ENCODE measurements at places on chromosomes 16 and 17.

DNA sequence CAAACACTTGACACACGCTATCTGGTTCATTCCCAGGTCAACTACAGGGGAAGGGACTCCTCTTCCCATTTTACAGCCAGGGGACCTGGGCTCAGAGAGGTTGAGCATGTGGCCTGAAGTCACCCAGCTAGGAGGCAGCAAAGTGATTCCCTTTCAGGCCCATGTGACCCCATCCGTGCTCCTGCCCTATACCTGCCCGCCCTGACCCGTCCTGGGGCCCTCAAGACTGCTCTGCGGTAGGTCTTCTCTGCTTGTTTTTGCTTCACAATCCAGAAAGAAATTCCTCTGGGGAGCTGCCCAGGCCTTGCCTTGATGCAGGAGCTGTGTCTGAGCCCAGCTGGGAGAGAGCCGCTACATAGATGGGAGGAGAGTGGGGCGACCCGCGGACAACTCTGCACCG, 161.4 kb downstream of the SDK2 start:
- DNase-seq = no peak

- DNase-seq = no peak
These were observed 37.7 kb downstream of the DUSP14 start for GRCh38 chr17:37527249-37527851.

DNA sequence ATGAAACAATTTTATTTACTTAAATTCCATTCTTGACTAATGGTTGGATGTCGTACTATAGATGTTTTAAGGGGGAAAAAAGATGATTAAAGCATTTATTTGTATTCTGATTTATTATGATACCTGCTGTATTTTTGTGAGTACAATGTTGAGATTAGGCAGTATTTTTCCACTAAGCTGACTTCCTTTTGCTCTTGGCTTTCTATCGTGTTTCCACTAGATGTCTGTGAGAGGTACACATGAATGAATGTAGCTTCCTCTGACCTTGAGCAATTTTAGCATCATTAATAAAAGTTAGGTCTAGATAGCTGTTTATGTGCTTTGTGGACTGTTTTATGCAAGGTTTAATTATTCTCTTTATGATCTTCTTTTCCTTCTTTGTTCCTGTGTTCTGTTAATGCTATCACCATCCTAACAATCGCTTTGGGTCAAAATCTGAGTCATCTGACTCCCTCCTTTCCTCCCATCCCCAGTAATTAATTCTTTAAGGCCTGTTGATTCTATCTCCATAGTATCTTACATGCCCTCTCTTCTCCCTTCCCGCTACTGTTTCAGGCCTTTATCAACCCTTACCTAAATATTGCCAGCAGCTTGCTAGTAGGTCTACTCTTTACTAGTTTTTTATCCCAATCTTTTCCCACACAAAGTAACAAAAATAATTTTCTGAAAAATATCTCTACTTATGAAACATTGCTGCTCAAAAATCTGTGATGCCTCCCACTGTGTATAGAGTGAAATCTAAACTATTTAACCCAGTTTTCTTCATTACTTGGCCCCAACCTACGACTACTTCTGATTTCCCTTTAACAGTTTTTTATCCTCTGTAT, 76.0 kb downstream of the VMP1 start:
- no peak for DNase-seq

- DNase-seq = no peak
These were observed 17.4 kb downstream of the OGFOD1 start for GRCh38 chr16:56468800-56469199.

- no peak for DNase-seq
These were observed 220.8 kb downstream of the RPTOR start for GRCh38 chr17:80765241-80765961.

- DNase-seq = no peak
These were observed 276.2 kb upstream of the CCL2 start for GRCh38 chr17:33978889-33979288.

- peak; percentile 19 for DNase-seq
These were observed 8.1 kb downstream of the MRPL58 start for GRCh38 chr17:75020331-75021110.

GRCh38 chr17:33750943-33751701, 458.0 kb upstream of the ASIC2 start:
- DNase-seq = peak; percentile 42

DNA sequence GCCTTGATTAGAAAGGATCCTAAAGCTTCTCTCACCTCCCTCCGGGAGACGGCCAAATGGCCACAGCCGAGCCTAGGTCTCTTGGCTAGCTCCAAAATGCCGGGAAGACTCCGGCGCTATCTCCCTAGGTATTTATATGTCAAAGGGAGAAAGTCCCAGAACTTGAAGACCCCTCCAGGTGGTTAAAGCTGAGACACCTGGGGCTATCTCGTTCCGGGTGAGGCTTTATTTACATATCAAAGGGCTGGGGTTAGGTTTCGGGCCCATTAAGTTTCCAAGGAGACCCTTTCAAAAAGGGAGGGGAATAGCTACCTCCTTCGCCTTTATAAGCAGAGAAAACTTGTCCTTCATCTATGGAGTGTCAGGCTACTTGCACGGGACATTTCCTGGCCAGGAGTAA, 70.9 kb upstream of the KIFC3 start:
- DNase-seq = no peak

DNA sequence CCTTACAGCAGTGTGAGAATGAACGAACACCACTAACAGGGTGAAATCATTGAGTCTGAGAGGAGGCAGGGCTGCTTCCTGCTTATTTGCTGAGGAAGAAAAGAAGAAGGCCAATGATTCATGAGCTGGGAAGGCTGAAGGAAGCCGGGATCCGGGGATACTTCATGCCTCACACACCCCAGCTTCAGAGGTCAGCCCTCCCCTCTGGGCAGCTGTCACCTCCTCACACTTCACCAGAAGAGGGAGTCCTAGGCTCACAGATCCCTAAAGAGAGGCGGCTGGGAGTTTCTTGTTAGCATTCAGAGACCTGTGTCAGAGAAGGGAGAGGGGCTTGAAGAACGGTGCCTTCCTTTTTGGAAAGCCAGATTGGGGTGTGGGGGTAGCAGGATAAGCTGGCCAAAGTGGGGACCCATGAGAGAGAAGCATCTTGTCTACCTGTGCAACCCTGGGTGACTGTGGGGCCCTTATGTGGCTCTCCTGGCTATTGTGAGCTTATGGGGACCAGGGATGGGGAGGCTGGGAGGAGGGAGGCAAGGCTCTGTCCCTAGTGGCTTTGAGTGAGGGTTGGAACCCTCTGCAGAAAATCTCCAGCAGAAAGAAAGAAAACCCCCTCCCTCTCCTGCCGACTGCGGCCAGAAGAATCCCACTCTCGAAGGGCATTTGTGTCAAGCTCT, 94.6 kb downstream of the RGS9 start:
- peak; percentile 23 for DNase-seq

DNA sequence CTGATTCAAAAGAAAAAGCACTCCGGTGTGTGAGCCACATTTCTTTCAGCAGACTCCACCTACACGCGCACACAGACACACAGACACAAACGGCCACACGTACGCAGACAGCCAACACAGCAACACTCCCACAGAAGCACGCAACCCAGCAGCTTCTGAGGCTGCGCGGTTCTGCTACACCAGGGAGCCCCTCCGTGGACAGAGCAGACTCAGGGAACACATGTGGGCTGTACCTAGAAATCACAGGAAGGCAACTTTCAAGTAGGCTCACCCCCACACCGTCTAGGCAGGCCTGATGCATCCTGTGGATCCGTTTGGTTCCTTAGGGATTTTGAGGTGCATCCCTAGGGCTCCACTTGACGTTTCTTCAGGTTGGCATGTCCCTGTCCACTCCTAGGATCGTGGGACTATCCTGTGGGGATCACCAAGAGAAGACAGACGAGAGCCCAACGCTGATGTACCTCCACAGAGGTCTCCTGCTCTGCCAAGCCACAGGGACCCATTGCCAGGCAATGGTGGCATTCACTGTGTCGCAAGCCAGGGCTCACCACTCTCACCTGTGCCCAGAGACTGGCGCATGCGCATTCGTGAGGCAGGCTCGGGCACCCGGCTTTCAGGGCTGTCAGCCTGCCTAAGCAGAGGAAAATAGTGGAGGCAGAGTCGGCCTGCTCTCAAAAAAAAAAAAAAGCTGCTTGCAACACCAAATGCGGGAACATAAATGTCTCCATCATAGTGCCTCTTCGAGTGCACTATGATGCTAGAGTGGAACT, 2333.3 kb downstream of the TP53TG3F start:
- no peak for DNase-seq

DNA sequence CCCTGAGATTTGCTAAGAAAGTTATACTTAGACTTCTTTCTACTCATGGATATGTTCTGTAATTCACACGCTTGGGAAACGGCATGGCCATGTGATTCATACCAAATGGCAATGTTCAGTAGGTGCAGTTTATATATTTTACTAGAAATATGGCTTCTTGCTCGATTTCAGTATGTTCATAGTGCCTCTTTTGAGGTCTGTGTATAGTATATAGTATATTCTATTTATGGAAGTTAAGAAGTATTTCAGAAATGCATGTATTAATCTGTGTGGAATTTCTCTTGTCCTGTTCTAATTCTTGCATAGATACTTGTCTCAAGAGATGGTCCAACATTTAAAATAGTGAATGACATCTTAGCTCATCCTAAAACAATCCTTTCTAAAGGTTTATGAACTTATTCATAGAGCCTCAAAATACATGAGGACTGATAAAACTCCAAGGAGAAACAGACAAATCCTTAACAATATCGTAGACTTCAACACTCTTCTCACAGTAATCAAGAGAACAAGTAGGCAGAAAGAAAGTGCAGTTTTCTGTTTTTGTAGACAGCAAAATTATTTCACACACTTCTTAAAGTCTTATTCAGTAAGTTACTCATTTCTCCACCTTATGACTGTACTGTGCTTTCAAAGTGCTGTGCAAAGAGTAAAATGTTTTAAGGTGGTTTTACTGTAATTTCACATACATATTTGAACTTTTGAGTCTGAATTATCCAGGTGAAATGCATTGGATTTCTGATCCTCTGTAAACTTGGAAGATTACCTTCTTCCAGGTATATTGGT, 11.1 kb downstream of the BPTF start:
- no peak for DNase-seq

DNA sequence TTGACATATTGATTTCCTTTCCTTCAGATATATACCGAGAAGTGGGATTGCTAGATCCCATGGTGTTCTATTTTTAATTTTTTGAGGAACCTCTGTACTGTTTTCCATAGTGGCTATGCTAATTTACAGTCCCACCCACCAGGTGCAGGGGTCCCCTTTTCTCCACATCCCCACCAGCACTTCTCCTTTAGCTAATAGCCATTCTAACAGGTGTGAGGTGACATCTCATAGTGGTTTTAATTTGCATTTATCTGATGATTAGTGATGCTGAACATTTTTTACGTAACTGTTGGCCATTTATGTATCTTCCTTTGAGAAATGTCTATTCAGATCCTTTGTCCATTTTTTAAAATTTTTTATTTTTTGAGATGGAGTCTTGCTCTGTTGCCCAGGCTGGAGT, 93.9 kb downstream of the SDR42E1 start:
- no peak for DNase-seq

DNA sequence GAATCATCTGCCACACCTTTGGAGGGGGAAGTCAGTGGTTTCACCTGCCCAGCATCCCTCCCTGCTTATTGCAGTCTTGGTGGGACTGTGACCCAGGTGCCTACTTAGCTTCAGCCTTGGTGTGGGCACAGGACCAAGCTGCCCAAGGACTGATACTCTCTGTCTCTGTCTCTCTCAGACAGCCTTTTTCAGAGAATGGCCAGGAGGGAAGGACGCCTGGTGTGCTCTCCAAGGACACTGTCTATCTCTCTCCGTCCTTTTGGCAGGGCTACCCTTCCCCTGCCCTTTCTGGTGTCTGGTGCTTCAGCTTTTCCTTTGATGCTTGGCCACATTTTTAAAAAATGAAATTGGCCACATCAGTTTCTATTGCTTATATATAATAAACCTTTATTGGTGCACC, 19.6 kb downstream of the PIK3R6 start:
- DNase-seq = no peak

DNA sequence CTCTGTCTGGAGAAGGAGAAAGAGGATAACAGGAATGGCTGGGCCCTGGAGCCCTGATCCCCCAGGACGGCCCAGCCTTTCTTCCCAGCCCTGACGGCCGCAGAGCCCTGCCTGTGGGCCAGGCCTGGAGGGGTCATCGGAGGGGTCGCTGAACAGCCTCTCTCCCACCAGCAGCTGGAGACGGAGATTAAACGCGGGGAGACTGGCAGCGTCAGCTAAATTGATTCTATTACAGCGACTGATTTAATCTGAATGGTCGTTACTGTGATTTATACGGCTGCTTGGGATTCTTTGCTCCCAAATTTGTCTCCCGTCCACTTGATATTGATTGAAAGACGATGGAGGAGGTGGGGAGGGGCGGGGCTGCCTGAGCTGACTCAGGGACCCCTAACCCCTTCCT, 7.1 kb upstream of the CDH15 start:
- no peak for DNase-seq

GRCh38 chr17:77877646-77878355, 80.7 kb upstream of the TNRC6C start:
- peak; percentile 64 for DNase-seq

GRCh38 chr17:50034498-50035364, 21.2 kb upstream of the ITGA3 start:
- no peak for DNase-seq

DNA sequence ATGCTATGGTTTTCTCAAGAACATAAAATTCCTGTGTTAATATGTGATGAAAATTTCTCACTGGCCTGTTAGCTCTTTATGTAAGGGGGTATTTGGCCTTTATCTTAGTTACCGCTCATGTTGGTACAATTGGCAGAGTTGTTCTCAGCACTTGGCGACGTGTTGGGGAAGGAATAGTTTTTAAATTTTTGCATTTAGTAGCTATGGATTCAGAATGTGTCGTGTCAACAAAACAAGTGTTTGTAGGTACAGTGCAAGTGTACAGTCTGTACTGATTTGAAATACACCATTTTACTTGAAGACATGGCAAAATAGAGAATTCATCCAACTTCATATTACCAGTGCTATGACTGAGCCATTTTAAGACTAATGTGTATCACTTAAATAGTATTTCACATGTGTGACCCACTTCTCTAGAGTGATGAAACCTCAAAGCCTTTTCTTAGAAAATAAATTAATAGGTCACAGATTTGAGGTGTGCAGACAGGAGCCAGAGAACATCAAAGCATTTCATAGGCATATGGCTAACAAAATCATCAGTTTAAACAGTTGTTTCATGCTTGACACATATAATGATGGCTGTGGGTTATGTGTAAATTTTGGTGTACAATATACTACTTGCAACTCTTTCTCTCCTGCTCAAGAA, 150.8 kb downstream of the PHKB start:
- no peak for DNase-seq

DNA sequence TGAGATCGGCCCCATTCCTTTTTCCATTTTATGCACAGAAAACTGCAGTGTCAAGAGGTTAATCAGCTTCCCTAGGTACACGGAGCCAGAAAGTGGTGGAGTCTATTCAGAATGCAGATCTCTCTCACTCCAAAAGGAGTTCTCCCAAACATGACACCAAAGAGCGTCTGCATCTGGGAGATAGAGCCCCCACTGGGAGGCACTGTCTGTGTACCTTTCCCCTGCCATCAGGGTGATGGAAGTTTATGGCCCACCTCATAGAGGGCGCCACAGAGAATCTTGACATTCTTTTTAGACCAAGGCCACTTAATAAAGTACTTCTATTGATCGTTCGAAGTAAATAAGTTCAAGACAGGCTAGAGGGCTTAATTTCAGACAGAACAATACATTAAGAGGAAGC, 493.7 kb upstream of the ERCC4 start:
- no peak for DNase-seq

Measured in C1 segment of cervical spinal cord (tissue), 14 donors.